ENCODE measurements at places on chromosomes 1 and 21.

- DNase-seq: no peak
These were observed 235.2 kb upstream of the RAB4A start for GRCh38 chr1:229035748-229036082.

- DNase-seq: no peak
These were observed 6.7 kb downstream of the C1QTNF12 start for GRCh38 chr1:1239614-1240347.

GRCh38 chr1:183630748-183631147, 4.8 kb downstream of the ARPC5 start:
- no peak for DNase-seq

DNA sequence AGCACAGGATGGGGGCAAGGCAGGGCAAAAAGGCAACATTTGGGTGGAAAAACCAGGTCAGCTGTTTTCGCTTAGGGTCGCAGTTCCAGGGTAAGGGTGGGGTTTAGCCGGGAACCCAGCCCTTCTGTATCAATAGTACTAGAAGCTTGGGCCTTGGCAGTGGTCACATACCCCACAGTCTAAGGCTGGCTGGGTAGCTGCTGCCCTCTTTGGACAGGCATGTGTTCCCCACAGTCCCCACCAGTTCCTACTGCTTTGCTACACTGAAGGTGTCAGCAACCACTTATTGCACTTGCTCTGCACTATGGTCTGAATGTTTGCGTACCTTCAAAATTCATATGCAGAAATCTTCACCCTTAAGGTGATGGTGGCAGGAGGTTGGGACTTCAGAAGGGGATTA, 349.8 kb downstream of the LTN1 start:
- DNase-seq: no peak

GRCh38 chr1:173043253-173043652, 7.5 kb downstream of the TNFSF18 start:
- no peak for DNase-seq

- DNase-seq: no peak
These were observed 27.4 kb downstream of the RSPH1 start for GRCh38 chr21:42468491-42469131.

- DNase-seq: no peak
These were observed 828.5 kb upstream of the ADAMTS5 start for GRCh38 chr21:27795418-27795817.

GRCh38 chr1:83065952-83066727, 932.8 kb downstream of the TTLL7 start:
- no peak for DNase-seq

DNA sequence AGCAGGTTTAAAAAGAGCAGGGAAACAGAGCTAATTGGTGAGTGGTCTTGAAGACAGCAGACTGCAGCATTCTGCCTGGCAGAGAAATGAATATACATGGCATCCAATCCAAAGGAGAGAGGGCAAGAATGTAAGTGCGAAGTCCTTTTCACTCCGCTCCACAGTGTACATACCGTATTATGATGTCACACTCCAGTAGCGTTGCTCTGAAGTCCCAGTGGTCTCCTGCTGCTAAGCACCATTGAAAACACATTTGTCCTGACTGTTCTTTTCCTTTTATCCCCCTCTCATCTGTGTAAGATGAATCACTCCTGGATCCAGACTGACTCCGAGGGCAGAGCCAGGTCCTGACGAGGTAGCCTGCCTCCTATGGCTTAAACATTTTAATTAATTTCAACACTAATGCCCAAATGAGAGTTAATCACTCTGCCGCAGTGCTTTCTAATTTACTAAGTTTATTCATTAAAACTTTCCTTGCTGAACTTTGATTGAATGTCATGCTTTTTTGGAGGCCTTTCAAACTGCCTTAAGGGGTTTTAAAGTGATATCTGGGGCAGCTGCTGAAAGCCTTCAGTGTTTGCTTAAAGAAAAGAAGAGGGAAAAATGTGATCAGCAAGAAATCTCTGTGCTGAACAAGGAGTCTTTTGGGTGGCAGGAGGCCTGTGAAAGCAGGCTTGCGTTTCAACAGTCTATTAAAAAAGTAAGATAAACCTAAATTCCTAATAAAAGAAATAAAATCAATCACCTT, 227.2 kb downstream of the ATG4C start:
- DNase-seq: no peak

- no peak for DNase-seq
These were observed 25.0 kb downstream of the GIPC2 start for GRCh38 chr1:78070758-78071157.

DNA sequence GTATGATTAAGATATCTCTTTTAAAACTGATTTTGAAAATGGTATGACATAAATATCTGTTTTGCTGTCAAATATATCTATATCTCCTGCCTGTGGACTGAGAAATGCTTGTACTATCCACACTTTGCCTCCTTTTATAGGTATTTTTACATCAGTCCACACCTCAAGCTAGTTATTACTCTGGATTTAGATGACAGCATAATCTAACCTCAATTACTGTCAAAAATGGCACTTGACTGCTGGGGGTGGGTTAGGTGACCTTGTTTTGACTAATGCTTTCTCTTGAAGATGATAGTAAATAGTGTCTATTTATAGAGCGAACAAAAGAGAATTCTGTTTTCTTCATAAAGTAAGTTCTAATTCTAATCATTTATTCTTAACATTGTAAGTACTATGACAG, 9.1 kb downstream of the ADGRL2 start:
- no peak for DNase-seq

DNA sequence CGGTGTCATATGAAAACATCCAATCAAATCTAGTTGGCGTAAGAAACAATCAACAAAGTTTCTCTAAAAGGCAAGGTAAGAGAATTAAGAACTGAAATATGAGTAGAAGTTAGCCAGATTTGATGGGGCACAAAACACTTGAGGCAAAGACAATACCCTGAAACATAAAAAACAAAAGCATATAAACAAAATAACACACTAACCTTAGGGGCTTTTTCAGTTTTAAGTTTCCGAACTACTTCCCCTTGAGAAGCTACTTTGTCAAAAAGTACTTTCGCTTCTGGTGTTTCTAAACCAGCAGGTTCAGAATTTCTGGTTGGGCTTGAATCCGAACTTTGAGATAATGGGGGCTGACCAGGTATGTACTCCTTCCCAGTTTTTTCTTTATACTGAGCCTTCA, 57.9 kb downstream of the EPRS1 start:
- DNase-seq: no peak

DNA sequence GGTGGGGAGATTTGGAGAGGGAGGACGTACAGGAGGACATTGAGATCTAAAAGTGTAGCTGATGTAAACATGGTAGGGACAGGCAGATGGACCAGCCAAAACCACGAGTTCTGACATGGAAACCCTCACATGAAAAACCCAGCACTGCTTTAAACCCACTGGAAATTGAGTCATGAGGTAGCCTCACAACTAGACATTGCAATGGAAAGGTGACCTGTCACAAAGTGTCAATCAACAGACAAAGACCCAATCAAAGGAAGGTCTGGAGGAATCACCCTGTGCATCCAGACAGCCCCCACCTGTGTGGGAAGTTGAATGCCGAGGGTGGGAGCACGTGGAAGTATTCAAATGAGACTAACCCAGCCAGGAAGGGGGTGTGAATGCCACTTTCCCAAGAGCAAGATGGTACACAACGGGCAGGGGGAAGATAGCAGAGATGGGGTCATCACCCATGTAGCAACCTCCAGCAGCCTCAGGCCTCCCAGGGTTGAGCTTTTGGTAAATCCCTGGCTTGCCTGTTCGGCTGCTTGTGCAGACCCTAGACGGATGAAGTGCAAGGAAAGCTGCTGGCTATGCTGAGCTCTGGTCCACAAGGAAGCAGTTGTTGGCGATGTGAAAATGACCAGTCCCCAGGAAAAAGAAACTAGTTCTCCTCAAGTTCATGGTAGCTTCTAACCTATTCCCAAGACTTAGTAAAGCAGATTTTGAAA, 5.6 kb downstream of the FCMR start:
- DNase-seq: no peak

GRCh38 chr1:168552961-168553360, 9.2 kb upstream of the XCL2 start:
- no peak for DNase-seq

GRCh38 chr1:4485398-4485797, 169.0 kb upstream of the AJAP1 start:
- peak; percentile 68 for DNase-seq

DNA sequence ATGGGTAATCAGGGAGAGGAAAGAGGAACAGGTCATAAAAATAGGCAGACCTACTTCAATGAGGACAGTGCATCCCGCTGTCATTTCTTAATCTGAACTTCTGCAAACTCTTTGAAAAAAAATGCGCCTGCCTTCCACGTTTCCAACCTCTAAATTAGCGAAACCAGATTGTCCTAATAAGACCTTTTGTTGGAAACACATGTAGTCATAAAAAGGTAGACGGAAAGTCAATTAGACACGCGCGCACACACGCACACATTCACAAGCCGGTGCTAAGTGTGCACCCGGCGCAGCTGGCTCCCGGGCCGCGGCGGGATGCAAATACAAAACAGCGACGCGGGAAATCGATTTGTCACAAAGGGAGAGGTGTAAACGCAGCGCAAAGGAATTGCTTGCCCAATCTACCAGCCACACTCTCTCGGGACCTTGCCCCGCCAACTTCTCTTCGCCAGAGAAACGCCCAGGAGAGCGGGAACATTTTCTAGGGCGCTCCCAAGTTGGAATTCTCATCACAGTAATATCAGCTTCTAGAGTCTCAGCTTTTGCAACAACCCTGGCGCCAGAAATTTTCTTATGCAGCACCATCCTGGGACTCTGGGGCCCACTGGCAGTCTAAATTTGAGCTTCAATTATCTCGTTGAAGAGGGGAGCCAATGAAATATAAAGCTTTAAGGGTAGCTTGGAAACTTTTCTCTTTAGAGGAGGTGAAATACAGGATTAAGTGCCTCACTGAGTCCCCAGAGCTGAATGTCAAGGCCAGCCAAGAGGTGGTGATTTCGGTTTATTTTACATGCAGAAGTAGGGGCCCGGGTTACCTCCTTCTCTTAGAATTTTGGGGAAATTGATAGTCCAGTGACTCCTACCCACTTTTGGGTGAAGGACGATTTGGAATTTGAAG, 4.5 kb downstream of the PRRX1 start:
- peak; percentile 28 for DNase-seq

GRCh38 chr1:107692580-107693345, 272.2 kb downstream of the VAV3 start:
- no peak for DNase-seq

DNA sequence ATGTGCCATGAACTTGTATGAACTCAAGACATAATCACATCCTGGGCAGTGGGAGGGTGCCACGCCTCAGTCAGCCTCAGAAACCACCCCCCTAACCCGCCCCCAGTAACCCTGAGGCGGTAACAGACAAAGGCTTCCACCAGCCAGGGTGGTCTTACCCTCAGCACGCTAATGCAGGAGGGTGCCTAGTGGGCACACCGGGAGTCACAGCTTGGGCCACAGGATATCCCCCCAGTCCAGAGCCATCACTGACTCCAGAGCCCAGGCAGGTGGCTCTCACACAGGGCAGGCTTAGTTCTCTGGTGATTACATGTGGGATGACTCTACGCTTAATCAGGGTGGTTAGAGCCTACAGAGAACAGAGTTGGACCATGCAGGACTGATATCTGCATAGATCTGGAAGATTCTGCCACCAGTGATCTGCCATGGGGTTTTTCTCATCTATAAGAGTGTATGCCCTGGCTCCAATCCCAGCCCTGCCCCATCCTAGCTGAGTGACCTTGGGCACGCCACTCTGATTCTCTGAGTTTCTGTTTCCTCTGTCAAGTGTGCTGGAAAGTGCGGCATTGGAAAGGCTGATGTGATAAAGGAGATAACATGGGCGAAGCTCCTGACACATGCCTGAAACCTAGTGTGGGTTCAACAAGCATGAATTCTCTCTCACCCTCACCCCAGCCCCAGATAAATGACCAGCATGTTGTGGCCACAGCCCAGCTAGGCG, 27.3 kb downstream of the OPTC start:
- DNase-seq: no peak

GRCh38 chr1:96979304-96980268, 258.0 kb downstream of the PTBP2 start:
- peak; percentile 88 for DNase-seq

DNA sequence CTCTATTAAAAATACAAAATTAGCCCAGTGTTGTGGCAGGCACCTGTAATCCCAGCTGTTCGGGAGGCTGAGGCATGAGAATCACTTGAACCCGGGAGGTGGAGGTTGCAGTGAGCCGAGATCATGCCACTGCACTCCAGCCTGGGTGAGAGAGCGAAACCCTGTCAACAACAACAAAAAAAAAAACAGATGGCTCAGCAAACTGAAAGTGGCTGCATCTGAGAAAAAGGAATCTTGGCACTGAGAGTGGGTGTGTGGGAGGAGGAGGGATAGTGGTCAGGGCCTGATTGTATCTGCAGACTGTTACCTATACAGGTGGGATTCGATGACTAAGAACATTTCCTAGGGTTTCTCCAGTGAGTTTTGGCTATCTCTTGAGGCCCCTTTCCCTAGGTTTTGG, 122.2 kb upstream of the BARHL2 start:
- no peak for DNase-seq

GRCh38 chr21:35840197-35840799, 220.0 kb downstream of the SETD4 start:
- peak; percentile 66 for DNase-seq

GRCh38 chr1:167658574-167659328, 28.7 kb downstream of the RCSD1 start:
- DNase-seq: no peak

DNA sequence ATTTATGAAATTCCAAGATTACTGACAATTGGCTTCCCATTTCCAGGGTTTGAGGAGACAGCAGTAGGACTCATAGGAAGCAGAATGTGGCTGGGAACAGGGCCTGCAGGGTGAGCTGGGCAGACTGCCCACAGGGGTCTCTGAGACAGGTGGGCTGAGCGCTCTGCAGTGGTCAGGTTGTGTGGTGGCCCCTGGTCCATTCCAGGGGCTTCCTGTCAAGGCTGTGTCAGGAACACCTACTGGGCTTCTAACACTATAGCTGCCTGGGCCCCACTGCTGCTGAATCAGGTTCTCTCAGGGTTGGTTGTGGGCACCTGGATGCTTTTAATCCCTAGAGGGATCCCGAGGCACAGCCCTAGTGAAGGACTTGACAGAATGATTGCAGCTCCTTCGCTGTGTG, 72.1 kb downstream of the BACE2 start:
- no peak for DNase-seq

DNA sequence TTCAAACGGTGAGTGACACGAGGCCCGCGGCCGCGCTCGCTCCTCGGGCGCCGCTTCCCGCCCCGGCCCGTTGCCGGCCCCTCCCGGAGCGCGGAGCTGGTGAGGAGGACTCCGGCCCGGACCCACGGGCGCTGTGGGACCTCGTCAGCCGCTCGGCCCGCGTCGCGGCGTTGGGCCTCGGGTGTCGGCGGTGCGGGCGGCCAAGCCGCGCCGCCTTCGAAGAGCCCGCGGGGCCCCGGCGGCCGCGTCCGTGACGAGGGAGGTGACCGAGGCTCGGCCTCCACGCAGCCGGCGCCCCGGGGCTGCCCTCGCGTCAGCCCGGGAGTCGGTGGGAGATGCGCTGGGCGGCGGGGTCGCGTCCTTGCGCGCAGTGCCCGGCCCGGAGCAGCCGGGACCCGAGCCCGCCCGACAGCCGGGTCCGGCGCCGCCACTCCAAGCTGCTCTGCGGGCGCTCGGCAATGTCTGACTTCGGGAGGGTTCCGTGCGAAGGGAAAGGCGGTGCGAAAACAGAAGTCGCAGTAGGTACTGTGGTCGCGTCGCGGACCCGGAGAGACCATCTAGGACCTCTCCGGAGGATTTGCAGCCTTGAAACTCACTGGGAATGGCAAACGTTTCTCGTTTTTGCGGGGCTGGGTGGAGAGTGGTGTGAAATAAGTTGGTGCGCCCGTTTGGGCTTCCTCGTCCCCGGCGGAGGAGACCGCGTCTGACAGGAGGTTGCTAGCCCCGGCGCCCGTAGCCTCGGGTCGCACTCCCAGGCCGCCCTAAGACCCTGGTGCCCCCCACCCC, 829 bp downstream of the SPEN start:
- DNase-seq: no peak

GRCh38 chr1:229941160-229941559, 125.9 kb upstream of the GALNT2 start:
- DNase-seq: no peak
